ENCODE measurements at places on chromosomes 2 and 18.

GRCh38 chr18:54948350-54948837, 10.9 kb downstream of the CCDC68 start:
- no peak for DNase-seq

DNA sequence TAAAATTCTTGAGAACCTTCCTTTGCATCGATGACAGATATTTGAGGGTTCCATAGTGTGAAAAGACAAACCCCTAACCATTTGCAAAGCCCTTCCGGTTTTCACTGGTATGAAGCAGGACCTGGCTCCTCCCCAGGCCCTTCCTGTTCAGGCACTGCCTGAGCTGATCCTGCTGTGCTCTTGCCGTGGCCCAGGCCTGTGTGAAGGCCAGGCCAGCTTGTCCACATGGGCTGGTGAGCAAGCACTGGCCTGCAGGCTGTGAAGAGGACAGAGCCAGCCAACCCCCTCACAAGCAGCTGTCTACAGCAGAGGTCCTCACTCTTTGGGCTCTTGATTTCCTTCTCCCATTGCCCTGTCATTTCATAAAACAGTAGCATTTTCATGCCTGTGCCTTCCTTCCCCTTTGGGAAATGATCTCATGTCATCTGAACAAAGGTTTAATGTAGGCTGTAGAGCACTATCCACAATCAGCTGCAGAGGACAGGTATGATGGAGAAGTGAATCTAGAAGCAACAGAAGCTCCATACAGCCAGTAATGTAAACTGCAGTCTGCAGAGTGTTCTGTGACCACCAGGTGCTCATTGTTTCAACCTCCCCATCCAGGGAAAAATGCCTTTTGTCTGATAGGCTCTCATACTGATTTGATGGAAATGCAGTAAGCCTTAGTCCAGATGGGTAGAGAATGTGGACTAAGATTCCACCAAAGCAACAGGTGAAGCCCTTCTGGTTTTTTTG, 19.8 kb downstream of the MPHOSPH10 start:
- no peak for DNase-seq

DNA sequence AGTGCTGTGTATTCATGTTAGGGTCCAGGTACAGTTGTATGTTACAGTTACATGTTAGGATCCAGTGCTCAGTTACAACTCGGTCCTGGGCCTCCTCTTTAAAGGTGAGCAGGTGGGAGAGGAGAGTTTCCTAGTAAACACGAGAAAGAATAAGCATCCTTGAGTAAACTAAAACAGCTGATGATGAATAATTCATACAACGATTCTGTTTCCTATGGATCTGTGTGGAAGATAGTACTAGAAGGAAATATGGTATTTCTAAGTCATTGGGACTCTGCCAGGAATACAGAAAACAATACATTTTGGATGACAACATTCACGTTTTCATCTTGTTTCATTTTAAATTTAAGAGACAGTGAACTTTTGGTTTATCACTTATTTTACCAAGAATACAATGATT, 29.5 kb downstream of the SNTG2 start:
- no peak for DNase-seq

- DNase-seq = no peak
Observed at GRCh38 chr2:58106896-58107295, 60.3 kb downstream of the VRK2 start.

GRCh38 chr18:80167331-80167730, 58.3 kb downstream of the ADNP2 start:
- no peak for DNase-seq

DNA sequence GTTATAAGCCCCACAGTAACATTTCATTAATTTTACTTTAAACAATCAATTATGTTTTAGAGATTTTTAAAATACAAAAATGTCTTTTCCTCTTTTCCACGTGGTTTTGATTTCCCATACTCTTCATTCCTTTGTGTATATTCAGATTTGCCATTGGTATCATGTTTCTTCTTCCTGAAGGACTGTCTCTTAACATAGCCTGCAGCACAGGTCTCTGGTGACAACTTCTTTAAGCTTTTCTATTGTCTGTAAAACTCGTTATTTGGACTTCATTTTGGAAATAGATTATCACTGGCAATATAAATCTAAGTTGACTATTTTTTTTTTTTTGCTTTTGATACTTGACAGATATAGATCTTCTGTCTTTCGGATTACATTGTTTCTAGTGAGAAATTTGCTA, 115.2 kb upstream of the KLHL29 start:
- DNase-seq = no peak

GRCh38 chr2:150882751-150883612, 378.7 kb downstream of the RBM43 start:
- no peak for DNase-seq

GRCh38 chr18:66603941-66604627, at the start of gene CDH19:
Gene CDH19 (minus strand): TSS chr18:66604090. CDS start chr18:66572204, 31,886 bp downstream.
- no peak for DNase-seq

DNA sequence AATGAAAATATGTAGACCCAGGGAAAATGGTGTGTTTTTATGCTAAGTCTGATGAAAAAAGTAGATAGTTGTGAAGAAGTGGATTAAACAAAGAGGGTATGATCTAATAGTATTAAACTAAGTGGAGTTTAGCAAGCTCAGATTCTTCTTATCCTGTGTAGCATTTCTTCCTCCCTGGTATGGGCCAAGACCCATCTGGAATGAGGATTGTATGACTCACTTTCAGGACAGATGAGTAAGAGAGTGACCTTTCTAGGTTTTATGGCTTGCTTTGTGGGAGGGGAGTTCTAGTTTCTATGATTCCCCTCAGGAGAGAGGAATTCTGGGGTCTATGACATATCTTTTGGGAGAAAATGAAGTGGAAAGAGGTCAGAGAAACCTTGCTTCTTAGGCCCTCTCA, 550.1 kb downstream of the SPAG16 start:
- no peak for DNase-seq

DNA sequence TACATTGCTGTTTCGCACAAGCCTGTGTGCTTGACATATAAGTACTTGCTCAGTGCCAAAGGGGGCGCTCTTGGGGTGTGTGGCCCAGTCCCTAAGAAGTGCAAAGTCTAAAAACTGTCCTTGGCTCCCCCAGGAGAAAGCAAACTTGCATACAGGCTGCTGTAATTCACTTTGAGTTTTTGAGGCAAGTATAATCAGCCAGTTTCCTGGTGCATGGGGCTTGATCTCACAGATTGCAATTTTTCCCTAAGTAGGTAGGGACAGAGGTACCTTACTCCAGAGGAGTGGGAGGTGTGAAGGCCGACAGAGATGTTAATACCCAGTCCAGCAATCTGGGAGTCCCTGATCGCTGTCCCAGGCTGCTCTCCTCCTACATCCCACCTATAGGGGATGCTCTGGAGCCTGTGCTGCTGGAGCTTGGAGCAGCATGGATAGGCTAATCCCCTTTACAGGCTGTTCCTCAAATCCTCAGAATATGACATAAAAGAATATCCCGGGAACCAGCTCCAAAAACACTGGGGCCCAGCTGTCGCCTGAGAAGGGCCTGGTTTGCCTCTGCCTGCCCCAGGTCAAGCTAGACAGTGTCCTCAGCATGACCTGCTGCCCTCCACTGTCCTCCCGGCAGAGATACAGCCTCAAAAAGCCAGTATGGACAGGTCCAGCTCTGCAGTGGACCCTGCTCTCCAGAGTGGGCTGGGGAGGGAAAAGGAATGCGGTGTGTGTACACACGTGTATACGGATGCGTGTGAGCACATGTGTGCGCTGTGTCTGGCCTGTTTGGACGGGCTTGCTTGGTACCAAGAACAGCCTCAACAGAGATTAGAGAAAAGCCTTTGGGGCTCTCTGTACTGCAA, 136.5 kb upstream of the HAAO start:
- no peak for DNase-seq

- no peak for DNase-seq
Observed at GRCh38 chr18:63309422-63309821, 10.1 kb downstream of the BCL2 start.

- DNase-seq = no peak
Observed at GRCh38 chr18:50663626-50664441, 103.9 kb downstream of the MAPK4 start.

GRCh38 chr2:72211350-72211749, 63.7 kb upstream of the CYP26B1 start:
- DNase-seq = no peak

DNA sequence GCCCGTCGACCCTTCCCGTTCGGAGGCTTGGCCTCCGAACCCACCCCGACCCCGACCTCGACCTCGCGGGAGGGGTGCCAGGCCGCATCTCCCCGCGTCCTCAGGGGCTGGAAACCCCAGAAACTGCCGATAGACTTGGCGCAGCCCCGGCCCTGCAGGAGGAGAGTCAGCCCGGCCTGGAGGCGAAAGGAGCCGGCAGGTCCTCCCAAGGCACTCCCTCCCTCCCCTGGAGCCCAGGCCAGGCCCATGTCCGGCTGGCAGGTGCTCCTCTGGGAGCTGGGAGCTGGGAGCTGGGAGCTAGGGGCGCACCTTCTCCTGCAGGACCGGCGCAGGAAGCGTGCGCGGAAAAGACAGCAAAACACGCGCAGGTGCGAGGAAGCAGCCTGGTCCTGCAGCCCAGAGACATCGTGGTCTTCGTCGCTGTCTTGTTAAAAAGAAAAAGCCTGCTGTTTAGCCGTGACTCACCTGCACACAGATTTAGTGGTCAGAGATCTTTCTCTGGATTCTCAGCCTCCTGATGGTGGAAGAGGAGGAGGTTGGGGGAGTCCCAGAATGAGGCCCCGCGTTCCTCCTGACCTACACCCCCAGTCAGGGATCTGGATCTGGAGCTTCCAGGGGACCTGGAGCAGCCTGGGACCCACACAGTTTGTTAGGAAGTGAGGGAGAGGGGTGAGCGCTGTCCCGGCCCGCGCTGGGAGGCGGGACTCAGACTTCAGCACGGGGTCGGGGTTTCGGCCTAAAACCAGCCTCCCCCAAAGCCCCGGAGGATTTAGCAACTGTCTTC, 660 bp upstream of the MBP start:
- no peak for DNase-seq

DNA sequence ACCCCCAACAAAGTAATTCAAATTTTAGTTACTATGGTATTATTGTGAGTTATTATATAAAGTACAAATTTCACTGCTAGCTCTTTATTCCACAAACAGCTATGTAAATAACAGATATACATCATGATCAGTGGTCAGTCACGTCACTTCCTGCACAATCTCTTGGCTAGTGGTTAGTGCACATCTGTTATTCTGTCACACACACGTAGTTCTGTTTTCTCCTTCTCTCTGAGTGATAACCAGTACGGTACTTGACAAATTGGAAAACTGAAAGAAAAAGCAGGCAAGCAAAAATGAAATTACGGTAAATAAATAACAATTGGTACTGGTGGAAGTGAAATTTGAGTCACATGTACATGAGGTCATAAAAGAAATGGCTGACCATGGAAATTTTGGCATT, 728.7 kb downstream of the CCDC85A start:
- no peak for DNase-seq

DNA sequence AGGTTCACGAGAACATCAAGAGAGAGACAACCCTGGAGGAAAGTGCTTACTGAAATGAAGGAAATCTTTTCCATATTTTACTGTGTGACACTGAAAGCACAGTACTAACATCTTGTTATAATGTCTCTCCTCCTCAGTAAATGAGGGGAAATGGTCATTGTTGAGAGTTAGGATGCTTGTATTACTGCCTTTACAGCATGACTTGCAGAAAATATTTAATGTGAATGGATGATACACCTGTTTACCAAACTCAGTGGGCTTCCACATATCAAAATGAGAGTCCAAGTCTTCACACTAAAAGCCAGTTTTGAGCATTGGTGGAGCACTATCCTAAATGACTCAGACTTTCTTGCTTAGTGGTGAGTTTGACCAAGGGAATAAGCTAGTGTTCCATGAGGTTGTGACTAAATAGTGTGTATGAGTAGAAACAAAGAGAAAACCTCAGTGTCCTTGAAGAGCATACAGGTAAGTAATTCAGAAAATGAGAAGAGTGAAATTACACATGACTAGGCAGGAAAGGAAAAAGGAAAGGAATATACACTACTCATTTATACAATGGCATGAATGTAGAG, 930.7 kb upstream of the CELF4 start:
- DNase-seq = no peak

DNA sequence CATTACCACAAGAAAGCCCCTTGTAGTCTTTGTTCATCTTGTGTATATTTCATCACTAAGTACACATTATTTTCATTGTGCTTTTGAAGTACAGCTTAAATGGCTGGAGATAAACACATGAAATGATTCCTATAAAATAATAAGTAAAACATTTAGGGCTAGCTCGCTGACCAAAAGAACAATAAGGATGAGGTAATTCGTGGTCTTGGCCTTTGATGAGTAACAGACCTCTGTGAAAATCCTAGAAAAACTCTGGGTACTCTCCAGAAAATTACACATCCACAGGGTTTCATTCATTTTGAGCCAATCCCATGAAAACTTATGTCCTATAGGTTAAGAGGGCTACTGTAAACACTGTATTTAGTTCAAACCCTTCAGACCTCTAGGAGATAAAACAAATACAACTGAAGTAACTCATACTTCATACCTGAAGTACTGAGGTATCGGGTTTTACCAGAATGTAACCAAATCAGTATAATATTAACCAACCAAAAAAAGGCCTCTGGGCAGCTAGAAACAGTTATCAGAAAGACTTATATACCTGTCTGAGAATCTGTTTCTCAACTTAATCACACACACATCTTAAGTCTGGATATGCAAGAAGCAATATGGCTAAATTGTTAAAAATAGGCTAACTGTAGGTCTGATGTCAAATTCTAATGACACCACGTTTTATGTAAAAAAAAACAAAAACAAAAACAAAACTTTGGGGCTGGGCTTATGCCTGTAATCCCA, 31.0 kb downstream of the CFAP36 start:
- no peak for DNase-seq

DNA sequence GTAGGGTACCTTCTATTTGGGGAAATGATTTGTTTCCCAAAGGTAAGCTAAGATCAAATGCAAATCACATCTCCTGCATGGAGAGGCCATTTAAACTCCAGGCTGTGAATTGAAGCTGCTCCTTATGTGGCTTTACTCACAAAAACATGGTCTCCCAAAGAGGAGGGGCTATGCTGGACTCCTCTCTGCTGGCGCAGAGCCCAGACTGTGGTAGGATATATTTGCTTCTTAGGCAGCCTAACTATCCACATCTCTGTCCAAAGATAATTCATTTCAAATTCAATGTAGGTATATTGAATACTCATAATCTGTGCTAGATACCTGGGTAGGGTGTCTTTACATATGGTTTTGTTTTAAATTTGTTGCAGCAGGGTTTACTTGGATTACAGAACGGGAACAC, 358.5 kb downstream of the ALK start:
- no peak for DNase-seq

DNA sequence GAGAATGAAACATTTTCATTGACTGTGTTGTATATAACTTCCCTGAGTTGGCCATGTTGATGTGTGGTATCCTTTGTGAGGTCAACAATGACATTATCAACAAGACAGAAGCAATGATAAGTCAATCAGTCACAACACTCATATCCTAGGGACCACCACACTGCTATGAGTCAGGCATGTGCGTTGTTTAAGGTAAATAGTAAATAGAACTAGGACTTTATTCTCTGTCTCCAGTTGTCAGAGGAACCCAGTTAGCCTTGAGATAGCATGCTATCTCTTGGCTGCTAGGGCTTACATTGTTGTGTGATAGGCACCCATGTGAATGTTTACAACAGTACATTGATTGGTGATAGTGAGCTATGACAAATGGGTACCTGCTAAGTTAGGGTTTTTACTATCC, 37.3 kb downstream of the GPD2 start:
- no peak for DNase-seq

GRCh38 chr2:162282765-162283425, 35.6 kb downstream of the IFIH1 start:
- DNase-seq = no peak
